GM13977 (cell line): ENCODE measurements at places on chromosomes 5 and 9.

GRCh38 chr5:15510092-15510491 lies 10.1 kb downstream of the FBXL7 start:
- DNase-seq, result no peak

- no peak for DNase-seq
These were observed 13.6 kb upstream of the SET start for GRCh38 chr9:128675382-128675781.

DNA sequence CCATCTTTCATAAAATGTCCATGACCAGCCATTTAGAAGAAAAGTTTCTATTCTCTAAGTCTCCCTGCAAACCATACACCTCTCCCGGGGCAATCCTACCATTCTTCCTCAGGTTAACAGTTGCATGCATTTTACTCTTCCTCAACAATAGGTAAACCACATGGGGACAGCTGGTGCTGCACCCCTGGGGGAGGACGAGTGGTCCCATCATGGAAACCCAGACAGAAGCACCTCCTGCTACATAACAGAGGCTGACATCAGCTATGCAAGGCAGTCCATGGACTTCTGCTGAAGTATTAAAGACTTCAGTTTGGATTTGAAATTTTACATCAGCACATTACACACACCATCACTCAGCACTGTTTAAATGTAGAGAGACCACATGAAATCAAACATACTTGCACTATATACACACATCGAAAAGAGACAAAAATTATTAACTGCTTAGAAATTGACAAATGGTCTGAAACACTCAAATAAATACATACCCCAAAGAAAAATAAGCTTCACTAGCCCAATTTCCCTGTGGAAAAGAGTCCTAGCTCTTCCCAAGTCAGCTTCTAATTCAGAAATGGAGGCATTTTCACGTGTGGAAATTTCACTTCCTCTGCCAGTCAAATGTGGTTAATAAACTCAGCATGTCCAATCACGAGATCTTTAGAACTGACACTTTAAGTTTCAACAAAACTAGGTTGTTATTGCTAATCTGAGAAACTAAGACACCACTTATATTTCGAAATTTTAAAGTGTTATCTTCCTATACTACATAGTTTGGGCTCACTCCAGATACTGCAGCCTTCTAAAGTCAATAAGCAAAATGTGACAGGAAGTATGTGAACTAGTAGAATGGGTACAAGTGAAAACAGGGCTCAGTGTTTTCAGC lies 173.4 kb downstream of the ROR2 start:
- no peak for DNase-seq

DNA sequence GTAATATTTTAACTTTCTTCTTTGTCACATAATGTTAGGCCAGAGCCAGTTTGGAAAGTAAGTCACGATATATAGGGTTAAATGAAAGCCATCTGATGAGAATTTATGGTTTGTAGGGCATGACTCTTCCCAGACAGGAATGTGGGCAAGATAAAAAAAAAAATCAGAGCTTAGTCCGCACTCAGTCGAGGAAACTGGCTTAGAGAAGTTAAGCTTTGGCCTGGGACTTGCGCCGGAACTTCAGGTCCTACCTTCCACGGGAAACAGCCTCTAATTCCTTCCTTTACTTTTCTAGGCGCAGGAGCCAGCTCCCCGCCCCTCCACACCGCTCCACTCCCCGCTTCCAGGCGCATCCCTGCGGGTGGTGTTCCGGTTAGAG lies 475 bp downstream of the DDX31 start:
- no peak for DNase-seq

DNA sequence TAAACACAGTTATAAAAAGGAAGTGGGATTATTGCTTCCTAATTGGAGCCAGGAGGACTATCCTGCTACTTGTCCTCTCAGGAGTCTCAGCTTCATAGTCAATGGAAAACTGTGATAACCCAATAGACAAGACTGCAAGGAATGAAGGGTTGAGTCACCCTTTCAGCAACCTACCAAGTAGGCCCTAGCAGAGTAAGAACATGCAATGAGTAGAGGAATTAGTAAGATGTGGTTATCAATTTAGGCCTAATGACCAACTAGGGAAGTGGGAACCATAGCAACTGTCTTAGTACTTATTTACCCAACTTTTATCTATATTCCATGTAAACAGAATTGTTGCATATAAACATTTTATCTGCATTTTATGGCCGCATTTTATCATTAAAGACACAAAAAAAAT lies 310.1 kb downstream of the RFX3 start:
- DNase-seq, result no peak

GRCh38 chr5:10124287-10124686 lies 125.4 kb downstream of the ATPSCKMT start:
- DNase-seq, result no peak

DNA sequence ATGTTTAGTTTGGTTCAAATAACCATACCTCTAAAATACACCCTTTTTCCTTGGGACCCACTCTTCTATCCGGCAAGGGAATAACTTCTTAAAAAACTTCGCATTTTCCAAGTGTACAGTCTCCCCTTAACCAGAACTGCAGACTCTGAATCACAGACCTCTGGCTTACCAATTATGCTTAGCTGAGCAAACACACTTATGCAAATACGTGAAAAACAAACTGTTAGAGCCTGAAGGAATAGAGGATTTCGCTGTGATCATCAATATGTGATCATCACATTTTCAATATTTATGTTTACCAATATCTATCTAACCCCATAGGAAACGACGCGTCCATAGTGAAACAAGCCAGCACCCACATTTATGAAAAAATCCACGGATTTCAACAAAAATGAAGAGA lies 1.3 kb downstream of the LPAR1 start:
- DNase-seq, result no peak

GRCh38 chr5:1278656-1279442 lies 16.0 kb downstream of the TERT start:
- no peak for DNase-seq

DNA sequence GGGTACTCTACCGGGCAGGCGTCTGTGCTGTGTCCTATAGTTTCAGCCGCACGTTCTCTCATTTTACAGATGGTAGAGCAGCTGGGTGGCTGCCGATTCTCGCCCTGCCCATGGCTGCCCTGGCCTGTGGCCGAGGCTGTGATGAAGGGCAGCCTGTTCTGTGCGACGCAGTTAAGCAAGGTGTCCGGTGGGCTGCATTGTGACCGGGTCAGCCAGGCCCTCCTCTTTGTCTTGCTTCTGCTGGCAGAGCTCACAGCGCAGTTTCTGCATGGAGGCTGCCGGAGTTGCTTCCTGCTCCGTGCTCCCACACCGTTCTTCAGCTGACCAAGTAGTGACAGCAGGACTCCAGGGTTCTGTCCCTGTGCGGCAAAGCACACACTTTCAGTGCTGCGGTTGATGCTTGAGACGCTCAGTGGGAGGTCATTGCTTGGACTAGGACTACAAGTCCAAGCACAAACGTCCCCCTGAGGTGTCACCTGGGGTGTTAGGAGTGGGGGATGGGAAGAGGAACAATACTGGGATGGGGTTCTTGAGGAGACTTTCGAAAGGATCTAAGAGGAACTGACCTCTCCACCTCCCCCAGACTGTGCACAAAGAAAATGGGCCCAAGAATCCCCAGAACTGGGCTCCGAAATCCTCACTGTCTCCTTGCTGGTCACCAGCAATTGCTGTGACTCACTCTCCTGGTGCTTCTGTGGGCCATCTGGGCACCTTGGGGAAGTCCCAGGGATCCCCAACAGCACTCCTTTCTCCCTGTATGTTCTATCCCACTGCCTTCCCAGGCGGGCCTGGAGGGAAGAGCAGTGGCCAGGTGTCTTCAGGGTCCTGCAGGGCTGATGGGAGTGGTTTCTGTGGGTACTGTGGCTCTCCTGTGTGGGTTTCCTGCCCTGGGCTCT lies 58.2 kb downstream of the GADD45G start:
- no peak for DNase-seq

DNA sequence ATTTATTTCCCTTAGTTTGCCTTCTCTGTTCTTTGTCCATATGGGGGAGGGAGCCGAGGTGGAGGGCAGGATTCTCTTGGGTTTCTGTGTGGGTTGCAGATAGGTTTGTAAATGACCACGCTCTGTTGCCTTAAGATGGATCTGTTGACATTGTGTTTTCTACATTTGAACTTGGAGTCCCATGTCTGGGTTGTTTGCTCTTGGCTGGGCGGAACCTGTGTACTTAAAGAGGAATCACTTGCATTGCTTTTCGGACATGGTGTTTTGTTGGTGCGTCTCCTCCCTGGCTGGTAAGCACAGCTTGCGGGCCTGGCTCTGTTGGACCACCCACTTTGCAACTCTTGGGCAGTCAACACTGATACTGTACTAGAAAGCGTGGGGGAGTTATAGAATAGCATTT lies 45.9 kb downstream of the EHMT1 start:
- no peak for DNase-seq

- DNase-seq, result no peak
These were observed 631.9 kb downstream of the SLCO4C1 start for GRCh38 chr5:101664071-101664791.

GRCh38 chr5:173789031-173789920 lies 98.9 kb upstream of the CPEB4 start:
- peak; percentile 49 for DNase-seq

DNA sequence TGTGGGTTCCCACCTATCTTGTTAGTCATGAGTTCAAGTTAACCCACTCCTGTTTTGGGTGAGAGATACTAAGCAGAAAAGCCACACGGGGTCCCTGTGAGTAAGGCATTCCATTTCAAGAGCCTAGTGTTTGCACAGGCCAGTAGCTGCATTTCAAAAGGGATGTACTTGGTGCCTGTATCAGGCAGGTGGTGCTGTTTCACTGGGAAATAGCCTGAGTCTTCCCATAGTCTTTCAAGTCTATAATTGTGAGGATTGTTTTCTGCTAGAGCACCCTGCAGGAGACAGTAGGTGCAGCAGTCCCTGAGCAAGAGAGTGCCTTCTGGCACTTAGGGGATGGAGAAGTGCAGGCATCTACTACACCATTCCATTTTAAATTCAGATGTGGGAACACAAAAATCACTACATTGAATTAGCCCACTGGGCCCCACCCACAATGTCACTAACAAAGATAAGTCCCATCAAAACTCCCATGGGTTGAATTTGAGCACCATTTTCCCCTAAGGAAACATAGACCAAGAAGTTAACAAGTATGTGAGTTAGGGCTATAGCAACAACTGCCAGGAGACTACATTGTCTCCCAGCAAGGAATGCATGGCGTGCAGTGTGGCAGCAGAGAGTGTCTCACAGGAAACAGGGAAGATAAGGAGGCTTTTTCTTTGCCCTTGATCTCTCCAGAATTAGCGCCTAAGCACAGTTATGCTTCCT lies 263.2 kb downstream of the COX7C start:
- peak; percentile 14 for DNase-seq

DNA sequence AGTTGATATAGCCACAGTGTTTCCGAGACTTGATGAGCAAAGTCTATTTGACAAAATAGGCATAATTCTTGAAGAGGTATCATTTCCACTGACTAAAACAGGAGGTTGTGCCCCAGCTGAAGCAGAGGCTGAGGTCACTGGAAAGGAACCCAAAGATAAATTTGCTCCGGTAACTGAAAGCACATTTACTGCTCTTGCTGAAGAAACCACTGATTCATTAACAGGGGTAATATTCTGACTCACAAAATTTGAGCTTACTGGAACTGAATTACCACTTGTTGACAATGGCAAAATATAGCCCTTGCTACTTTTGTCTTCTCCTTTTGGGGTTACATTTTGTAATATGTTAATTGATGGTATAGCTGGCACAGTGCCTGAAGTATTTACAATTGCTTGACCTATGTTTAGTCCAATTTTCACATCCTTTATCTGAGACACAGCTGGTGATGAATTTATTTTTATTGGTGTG lies 30.2 kb downstream of the MLANA start:
- peak; percentile 42 for DNase-seq

DNA sequence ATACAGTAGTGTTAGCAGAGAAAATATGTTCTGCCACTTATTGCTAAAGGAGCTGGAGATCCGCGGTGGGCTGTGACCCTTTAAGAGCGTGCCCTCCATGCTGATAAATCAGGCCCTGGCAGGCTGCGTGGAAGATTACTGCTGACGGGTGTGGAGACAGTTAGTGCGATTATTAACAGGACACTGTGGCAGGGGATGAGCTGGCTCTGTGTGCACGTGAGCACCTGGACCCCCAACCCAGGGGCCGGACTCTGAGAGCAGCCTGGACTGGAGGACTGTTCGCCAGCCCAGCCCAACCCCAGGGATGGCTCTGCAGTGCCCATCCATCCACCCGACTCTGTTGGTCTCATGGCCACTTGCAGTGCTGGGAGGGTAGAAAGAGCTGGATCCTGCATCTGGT lies 162.0 kb downstream of the MELK start:
- DNase-seq, result no peak

GRCh38 chr9:29826421-29826820 lies 2253.1 kb upstream of the C9orf72 start:
- no peak for DNase-seq

GRCh38 chr9:90966480-90967144 lies 165.0 kb downstream of the SYK start:
- DNase-seq, result no peak

- DNase-seq, result no peak
These were observed 52.4 kb downstream of the MELK start for GRCh38 chr9:36625006-36625615.

DNA sequence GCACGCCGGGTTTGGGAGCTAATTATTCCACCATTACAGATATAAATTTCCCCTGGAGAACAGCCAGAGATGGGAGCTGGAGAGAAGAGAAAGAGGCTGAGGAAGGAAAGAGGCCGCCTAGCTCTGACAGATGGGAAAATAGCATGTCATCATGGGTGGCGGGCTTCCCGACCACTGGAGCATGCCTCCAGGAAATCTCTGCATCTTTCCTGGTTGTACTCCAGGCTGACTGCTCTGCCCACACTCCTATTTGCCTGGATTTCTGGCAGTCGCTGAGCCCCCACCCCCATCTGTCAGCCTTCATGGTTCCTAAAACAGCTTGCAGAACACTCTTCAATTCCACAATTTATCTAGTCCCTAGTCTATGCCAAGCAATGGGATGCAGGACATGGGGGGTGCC lies 14.3 kb upstream of the GABRP start:
- no peak for DNase-seq

- no peak for DNase-seq
These were observed 181.1 kb downstream of the TRIM32 start for GRCh38 chr9:116868201-116868600.

- DNase-seq, result peak; percentile 95
These were observed at the start of gene RMND5B for GRCh38 chr5:178130576-178131445. TSS of gene RMND5B (plus strand) at chr5:178131014. CDS start at chr5:178138120, 7,106 bp downstream.

GRCh38 chr5:132506094-132506692 lies 15.6 kb upstream of the IRF1 start:
- peak; percentile 66 for DNase-seq

DNA sequence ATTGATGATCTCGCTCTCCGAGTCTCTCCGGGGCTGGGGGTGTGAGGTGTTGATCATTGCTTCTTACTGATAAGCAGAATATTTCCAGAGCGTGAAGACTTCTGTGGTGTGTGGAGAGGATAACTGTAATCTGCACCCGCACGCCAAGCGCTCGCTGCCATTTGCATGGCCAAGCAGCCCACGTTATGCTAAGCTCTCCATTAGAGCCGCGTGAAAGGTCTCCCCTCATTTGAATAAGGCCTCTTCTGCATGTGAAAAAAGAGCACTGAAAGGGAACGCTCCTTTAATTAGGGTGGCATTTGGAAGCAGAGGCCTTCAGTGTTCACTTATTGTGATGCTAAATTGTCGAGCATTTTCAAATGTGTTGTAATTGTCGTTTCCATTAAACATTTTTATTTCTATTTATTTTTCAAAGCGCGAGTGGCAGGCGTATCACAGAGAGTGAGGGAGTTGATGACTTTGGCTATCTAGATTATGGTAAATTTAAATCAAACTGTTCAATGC lies 163.6 kb upstream of the IRX2 start:
- DNase-seq, result no peak
